ENCODE measurements at places on chromosomes 5 and 9.

- DNase-seq = no peak
These were observed 26.4 kb upstream of the TYRP1 start for GRCh38 chr9:12666813-12667212.

- no peak for DNase-seq
These were observed 180.3 kb upstream of the ADRA1B start for GRCh38 chr5:159735749-159736660.

DNA sequence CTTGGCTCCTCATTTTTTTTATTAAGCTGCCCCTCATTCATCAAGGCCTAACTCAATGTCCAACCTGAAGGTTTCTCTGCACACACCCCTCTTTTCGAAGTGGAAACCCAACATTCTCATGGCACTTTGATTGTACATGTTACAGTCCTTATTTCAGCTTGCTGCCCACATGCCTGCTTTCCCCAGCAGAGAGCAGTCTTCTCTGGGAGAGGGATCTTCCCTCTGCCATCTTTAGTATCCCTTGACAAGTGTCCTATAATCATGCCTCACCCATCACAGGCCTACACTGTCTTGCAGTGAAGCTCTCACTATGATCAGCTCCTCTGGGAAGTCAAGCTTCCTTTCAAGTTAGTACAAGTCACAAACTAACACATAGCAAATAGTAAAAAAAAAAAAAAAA is 175.1 kb downstream of the ACER2 start:
- DNase-seq = no peak

DNA sequence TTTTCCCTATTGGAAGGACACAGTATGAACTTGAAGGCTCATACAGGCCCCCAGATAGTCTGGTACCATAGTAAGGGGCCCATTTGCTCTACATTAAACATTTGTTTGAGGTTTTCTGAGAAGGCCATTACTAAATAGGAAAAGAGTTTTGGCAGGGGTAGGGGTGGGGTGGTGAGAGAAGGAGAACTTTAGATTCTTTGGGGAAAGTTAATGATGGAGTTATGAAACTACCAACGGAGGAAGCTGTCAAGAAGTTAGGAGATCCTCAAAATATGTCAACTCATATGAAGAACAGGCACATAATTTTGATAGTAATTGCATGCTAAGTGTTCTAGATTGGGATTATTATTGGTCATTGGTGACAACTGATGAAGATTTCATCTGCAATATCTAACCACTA is 114.7 kb downstream of the TAF11L14 start:
- DNase-seq = no peak

- no peak for DNase-seq
These were observed 107.3 kb upstream of the PTGER4 start for GRCh38 chr5:40572391-40572790.

GRCh38 chr9:13181652-13182051 is 97.8 kb downstream of the MPDZ start:
- DNase-seq = no peak

GRCh38 chr9:133609311-133610098 is at the start of gene FAM163B:
TSS of gene FAM163B (minus strand) at chr9:133609389. CDS start at chr9:133580223, 29,166 bp downstream.
- no peak for DNase-seq

DNA sequence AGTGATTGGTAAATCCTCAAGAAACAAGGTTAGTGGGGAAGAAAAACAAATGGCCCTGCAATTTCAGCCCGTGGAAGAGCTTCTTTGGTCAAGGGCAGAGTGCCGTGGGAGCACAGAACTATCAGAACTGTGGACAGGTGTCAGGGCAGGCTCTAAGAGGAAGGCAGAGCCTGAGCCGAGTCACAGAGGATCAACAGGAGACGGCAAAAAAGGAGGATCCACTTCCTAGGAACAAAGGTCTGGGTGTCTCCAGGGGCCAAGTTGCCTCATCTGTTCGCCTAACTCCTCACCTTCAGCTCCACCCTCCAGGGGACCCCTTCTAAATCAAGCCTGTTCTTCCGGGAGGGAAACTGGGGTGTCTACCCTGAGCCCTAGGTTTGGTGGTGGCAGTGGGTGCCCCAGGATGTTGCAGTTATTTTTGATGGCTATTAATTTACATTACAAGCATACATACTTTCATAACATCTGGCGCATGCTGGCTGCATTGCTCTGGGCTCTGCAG is 88.0 kb downstream of the FEM1C start:
- DNase-seq = no peak

DNA sequence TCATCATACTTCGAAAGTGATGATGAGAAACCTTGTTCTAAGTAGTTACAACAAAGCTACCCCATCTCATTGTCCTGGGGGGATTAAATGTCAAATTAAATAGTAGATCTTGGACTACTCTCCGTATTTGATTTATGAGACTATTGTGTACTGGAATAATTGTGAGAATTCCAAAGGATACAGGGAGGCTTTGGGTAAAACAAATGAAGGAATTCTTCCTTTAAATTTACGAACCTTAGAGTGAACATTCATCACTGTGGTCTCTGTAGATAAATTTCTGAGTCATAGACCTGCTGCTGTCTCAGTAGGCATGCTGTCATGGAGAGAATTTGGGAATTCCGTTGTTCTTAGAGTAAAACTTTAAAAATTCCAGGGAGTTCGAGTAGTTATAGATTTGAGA is 836.2 kb downstream of the DNAH5 start:
- DNase-seq = no peak

DNA sequence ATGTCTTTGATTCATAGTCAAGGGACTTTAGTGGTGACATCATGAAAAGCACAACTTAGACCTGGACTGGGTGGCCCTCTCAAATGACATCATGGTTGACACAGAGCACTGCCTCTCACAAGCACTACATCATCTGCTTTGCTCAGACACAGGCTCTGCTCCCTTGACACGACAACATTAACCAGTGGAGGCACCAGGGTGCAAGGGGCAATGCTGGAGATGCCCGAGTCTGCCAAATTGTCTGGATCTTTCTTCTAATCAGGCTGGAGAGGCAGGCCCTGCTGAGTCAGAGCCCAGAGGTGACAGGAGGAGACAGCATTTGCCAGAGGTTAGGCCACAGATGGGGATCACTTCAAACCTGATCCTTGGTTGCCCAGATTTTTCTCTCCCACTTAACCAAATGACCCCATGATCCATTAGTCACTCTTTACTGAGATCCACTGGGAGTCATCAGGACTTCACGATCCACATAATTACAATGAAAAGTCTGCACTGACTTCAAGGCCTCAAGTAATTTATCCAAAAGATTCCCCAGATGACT is 174.4 kb downstream of the SLIT3 start:
- DNase-seq = no peak

GRCh38 chr9:15722888-15723287 is 170.0 kb downstream of the CCDC171 start:
- DNase-seq = no peak

GRCh38 chr5:36679221-36679989 is 73.0 kb downstream of the SLC1A3 start:
- DNase-seq = no peak

GRCh38 chr9:34276772-34277171 is 52.3 kb downstream of the KIF24 start:
- DNase-seq = no peak

DNA sequence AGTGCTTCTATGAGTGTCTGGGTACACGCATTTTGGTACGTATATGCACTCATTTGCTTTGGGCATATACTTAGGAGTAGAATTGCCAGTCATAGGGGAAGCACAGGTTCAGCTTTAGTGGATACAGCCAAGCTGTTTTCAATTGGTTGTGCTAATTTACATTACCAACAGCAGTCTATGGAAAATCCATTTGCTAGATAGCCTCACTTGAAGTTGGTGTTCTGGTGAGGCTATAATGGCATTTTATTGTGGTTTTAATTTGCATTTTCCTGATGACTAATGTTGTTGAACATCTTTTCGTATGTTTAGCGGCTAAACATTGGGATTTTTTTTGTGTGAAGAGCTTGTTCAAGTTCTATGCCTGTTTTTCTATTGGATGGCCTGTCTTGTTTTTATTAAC is 76.8 kb upstream of the ANKH start:
- DNase-seq = no peak

- DNase-seq = no peak
These were observed 9.8 kb downstream of the LURAP1L start for GRCh38 chr9:12784461-12785259.

DNA sequence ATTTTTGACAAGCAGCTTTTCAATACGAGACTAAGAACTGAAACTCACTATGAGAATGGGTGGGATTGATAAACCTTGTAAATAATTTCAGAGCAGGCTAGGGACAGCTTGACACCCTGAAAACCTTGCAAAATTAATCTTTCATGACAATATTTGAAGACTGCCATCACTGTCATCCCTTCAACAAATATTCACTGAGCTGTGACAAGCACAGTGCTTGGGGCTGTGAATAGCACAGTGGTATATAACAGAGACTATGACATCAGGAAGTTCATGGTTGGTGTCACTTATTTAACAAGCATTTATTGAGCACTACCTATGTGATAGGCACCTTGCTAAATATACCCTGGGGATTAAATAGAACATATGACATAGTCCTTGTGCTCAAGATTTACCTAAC is 741.0 kb upstream of the RIOK2 start:
- DNase-seq = no peak

DNA sequence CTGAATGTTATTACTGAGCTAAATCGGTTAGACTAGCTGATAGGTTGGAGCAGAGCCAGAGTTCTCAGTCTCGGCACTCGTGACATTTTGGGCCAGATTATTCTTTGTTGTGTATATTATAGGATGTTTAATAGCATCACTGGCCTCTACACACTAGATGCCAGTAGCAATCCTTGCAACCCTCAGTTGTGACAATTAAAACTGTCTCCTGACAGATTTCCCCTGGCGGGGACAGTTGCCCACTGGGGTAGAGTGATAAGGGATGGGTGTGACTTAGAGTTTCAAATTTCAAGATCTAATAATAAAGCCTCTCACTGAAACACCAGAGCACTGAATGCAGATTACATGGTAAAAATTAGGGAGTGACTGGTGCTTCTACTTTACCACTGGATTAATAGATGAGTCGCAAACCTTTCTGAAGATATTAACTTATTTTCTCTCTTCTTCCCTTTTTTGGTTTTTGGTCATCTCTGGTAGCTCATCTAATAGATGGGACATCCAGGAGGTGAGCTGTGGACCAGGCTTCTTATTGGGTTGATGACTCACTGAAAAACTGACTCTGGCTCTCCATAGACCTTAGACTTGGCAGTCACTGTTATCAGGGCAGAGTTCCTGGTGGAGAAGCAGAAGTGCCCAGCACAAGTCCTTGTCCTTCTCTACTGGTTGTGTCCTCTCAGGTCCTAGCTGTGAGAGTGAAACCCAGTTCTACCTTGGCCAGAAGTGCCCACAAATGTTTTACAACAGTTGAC is 150.3 kb downstream of the UNC13B start:
- DNase-seq = no peak

DNA sequence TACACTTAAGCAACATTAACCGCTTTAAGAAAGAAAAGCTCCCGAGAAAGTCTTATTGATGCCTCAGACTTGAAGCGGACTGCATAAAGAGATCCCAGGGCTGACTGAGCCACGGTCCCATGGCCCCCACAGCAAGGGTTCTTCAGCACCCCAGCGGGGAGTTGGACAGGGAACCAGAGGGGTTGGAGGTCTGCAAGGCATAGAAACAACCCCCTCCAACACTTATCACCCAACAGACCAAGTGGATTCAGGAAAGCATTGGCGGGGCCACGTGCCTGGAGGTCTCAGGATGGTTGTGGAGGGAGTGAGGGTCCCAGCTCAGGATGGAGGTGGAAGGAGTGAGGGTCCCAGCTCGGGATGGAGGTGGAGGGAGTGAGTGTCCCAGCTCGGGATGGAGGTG is 143.7 kb upstream of the IRX2 start:
- DNase-seq = no peak

DNA sequence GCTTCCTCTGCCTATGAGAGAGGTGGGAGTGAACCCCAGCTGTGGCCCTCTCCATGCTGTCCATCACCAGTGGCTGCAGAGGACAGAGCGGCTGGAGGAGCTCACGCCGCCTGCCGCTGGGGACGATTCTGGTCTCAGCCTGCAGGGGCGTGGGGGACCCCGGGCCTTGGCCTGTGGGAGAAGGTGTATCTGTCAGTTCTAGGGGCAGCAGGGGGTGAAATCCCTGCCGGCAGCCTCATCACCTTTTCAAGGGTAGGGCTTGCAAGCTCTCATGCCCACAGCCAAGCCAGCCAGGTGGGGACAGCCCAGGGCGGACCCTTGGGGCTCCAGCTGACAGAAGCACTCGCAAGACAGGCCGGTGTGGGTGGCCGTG is 80.2 kb downstream of the TSPAN17 start:
- DNase-seq = no peak

DNA sequence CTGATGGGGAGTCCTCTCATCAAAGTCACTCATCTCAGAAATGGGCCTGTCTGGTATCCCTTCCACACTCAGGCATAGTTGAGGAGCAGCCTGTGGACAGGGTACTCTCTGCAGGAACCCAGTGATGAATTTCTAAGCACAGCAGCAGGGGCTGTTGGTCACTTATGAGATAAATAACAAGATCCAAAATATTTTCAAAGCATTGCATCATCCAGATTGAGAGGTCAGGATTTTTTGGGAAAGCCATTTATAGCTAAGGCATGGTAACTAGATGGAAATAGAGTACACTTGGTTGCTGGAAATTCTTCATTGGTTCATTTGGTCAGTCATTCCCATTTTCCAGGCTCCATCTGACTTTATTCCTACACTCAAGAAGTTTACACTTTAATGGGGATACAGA is 246.8 kb upstream of the RAI14 start:
- DNase-seq = no peak

- DNase-seq = no peak
These were observed 84.8 kb downstream of the GTF3C4 start for GRCh38 chr9:132755096-132755495.

DNA sequence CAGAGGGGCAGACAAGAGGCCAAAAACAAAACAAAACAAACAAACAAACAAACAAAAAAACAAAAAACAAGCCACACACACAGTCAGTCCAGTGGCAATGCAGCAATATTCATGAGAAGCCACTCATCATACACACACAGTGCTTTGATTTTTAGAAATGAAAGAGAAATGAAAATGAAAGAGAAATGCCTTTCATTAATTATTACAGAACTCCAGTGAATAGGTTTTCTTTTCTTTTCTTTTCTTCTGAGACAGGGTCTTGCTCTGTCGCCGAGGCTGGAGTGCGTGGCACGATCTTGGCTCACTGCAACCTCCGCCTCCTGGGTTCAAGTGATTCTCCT is 36.9 kb downstream of the SPRY4 start:
- DNase-seq = no peak

DNA sequence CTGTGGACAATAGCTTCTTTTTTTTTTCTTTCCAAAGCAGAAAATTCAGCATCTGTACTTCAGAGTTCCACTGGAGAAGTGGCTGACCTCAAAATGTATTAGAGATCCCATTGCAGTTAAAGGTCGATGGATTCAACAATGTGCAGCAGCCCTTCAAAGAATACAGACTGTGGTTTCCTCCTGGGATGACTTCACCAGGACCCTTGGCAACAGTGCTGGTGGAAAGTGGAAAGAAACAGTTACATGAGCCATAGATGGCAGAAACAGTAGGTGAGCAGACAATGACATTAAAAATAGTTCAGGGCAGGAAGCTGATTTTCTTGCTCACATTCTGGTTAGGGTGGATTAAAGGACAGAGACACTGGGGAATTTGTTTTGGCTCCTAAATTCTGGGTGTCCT is 62.4 kb downstream of the SLC28A3 start:
- DNase-seq = no peak

All from OCI-LY7 (cell line).